ENCODE measurements at places on chromosomes 6 and 20.
A peak's percentile ranks its signal among the peaks of the same experiment; 100 is the strongest.

DNA sequence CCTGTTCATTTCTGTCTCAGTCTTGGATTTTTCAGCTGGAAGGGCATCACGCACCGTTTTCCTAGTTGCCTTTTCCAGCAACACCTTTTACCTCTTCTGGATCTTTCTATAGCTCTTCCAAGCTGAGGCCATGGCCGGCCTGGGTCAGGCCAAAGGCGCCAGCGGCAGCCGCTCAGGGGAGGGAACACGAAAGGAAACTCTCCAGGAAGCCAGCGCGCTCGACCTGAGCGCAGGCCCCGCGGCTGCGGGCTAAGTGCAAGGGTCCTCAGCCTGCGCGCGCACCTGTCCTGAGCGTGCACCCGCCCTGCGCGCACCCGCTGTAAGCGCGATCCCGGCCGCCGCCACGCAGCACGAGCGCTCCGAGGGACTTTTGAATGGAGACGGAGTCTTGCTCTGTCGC lies 43.8 kb upstream of the TMEM181 start:
- DNase-seq: no peak

DNA sequence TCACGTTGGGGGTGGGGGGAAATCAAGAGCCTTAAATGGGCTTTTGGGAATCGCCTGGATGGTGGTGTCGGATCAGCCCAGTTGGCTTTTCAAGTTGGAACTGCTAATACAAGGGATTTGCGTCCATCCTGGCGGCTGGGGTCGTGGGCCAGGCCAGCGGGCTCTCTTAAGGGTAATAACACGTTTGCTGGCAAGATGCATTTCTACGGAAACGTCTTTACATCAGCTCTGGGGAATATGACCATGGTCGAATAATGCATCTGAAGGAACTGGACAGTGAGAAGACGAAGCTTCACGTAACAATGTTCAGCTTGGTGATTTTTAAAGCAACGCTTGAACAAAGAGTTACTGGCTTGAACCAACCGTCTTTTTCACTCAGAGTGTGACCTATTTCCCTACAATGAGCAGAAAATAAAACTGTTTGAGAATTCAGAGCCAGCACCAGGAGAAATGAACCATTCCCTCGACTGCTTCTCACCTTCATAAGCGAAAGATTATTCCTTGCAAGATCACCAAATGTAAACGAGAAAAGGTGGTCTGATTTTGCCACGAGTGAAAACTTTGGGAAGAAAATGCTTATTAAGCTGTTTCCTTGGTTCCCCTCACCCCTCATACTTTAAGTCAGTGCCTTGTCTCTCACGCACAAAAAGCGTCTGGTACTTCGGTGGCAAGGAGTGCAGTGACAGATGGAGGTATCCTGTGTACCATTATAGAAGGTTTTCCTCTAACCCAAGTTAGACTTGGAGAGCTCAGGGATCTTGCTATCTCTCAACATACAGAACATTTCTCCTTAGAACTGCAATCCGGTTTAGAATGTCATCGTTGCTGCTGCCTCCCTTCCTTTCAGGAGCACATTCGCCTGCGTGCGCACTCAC lies 1.4 kb upstream of the MARCKS start:
- DNase-seq: peak; percentile 43

GRCh38 chr6:40573221-40573620 lies 13.9 kb downstream of the LRFN2 start:
- no peak for DNase-seq

- no peak for DNase-seq
Measured at GRCh38 chr6:106077881-106078280, 8.3 kb upstream of the PRDM1 start.

- no peak for DNase-seq
Measured at GRCh38 chr6:83536647-83537589, 24.6 kb downstream of the PRSS35 start.

DNA sequence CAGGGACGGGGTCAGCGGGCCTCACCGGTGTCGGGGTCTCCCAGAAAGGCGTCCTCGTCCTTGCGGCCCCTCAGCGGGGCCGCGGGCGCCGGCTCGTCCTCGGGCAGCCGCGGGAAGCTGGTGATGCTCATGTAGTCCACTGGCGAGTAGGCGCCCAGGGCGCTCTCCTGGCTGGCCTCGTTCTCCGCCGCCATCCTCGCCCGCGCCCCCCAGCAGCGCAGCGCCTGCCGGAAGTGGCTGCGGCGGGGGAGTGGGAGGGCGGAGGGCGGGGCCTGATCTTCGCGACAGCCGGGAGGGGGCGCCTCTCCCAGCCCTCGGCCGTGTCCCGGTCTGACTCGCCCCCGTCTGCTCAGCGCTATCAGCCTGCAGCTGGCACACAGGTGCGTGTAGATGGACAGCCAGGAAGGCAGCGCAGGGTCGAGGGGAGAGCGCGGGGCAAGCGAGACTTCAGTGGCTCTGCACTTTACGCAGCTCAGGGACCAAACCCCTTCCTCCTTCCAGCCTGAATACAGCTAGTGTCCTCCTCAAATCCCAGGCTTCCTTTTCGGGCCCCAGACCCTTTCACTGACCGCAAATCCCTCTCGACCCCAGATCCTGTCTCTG lies at the start of gene GGT7:
Gene GGT7 (minus strand): TSS at position 235 of the 603 bp plus-strand sequence. CDS start 41 bp downstream, at position 194.
- peak; percentile 37 for DNase-seq

DNA sequence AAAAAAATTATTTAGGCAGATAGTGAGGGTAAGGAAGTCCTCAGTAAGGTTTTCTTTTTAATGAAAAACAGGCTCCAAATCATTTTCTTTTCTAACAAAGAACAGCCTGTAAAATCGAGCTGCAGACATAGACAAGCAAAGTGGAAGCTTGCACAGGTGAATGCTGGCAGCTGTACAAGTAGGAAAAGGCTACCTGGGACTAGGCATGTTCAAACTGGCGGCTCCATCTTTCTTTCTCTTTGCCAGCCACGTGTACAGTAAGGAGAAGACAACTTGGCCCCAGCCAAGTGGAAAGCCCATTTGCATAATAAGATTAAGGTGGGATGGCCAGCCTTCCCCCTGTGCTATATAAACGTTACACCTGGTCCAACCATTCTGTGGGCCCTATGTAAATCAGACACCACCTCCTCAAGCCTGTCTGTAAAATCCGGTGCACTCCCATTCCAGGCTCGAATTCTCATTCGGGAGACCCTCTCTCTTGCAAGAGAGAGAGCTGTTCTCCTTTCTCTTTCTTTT lies 27.0 kb upstream of the SLC2A12 start:
- no peak for DNase-seq

- no peak for DNase-seq
Measured at GRCh38 chr6:13299918-13300317, 28.4 kb downstream of the TBC1D7 start.

DNA sequence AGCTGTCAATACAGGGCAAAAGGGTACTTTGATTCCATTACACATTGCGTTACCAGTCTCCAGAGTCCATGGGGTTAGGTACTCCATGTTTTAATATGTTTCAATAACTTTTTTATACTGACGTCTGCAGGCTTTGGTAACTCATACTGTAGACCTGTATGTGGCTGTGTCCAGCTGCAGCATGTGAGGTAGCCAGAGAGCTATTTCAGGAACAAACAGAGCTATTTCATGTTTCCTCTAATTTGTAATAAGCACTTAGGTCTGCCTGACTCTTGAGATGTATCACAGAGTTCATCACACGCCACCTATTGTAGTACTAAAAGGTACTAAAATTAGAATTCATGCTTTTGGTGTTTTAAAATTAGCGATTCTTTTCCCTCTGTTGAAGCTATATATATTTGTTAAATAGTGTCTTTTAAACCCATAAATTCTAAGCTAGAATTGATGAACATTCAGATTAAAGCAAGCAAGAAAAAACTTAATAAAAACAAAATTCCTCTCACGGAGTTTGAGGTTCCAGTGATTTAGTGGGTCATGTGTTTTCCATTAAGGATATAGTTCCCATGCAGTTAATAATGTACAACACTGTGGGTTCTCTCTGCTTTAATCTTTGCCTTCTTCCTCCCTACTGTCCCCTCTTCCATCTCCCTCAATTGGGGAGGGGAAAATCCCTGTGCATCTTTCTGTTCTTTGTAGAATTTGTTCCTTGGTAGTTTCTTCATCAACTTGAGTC lies 37.0 kb downstream of the FOXO3 start:
- no peak for DNase-seq

DNA sequence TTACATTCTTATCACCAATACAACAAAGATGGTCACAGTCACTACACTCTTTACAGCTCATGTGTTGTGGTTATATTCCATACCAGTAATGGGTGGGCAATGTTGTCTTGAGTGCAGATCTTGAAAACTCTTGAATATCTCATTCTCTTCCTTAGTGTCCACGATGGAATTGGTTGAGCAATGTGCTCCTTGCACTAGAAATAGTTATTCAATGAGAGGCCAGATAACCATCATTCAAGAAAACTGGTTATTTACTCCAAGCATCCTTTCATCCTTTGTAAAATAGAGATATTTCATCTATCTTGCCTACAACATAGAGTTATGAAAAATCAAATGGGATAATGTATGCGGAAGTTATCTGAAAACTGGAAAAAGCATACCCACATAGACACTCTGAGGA lies 215.9 kb downstream of the ARHGAP18 start:
- DNase-seq: no peak

DNA sequence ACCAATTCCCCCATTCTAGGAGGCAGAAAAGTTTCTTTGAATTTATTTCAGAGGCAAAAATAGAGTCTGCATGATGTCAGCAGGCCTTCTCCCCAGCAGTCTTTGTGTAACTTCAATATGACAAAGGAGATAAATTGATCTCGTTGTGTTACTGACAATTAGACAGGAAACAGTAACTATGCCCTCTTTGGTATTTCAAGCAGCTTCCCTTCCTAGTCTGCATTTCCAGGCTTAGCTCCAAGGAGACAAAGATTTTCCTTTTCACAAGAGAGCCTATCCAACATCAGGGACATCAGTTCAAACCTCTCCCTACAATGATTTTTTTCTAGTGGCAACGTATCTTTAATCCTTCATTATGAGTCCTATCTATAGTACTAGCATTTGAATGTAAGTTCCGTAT lies 245.9 kb upstream of the HSF2 start:
- DNase-seq: no peak

GRCh38 chr20:6333110-6333509 lies 210.3 kb upstream of the FERMT1 start:
- peak; percentile 4 for DNase-seq

GRCh38 chr6:122407712-122408111 lies 8.3 kb downstream of the HSF2 start:
- no peak for DNase-seq

DNA sequence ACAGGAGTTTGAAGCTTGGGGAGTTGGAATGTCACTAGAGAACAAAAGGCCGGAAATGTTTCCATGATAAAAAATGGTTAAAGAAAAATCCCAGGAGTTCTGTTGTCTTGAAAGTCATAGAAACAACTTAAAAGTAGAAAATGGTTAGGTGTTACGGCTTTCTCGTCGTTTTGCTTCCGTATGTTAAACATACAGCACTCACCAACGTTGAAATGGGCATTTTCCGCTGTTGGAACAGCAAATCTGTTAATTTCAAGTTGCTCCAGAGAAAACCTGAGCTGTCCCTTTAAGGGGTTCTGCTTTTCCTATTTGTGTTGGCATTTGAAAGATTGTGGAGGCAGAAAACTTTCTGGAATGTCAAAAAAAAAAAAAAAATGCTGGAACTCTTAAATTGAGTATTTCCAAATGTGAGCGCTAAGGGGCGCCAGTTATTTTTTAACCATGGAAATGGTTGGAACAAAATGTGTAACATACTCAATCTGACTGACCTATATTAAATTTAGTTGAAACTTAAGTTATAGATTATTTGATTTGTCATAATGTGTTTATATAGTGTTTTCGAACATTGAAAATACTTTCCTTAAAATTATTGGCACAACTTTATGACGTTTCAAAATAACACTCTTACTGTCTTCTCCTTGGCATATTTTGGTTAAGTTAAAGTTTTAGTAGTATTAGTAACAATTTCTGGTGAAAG lies 2.2 kb downstream of the QKI start:
- DNase-seq: peak; percentile 88

DNA sequence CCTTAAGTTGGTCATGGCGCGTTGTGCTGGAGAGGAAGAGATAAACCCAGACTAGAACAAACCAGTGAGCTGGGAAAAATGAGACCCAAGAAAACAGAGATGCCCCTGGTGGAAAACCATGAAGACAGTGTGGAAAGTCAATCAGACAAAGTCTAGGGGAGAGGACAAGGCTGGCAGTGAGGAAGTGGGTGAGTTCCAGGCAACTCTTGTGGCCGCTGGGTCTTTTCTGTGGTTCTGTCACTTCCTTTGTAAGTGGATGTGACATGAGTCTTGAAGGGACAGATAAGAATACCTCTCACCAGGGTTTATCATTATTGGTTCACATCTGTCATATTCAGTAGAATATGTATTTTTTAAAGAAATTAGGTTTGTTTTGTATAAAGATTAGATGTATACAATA lies 738.4 kb downstream of the DHX35 start:
- no peak for DNase-seq

GRCh38 chr6:148746363-148747144 lies at the start of gene UST:
Gene UST (plus strand): TSS chr6:148747030. CDS start chr6:148747431, 401 bp downstream.
- peak; percentile 69 for DNase-seq

- peak; percentile 25 for DNase-seq
Measured at GRCh38 chr6:144922120-144922722, 637.1 kb downstream of the UTRN start.

- DNase-seq: no peak
Measured at GRCh38 chr6:165936660-165937059, 231.0 kb downstream of the TBXT start.

GRCh38 chr6:108627692-108628550 lies 67.2 kb downstream of the FOXO3 start:
- peak; percentile 57 for DNase-seq

GRCh38 chr20:17848249-17849048 lies 120.1 kb downstream of the SNX5 start:
- DNase-seq: no peak

DNA sequence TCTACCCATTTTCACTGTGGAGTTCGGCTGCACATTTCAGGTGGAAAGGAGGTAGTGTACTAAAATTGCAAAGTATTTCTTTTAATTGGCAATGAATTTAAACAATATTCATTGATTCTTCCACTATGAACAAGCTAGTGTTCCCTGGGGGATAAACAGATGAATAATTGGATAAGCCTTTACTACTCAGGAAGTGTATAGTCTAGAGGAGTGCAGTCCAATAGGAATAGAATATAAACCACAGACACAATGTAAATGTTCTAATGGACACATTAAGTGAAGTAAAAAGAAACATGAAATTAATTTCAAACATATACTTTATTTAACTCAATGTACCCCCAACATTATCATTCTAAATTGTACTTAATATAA lies 28.7 kb downstream of the SGK1 start:
- DNase-seq: no peak

- DNase-seq: peak; percentile 6
Measured at GRCh38 chr6:133286765-133287164, 45.6 kb downstream of the EYA4 start.

DNA sequence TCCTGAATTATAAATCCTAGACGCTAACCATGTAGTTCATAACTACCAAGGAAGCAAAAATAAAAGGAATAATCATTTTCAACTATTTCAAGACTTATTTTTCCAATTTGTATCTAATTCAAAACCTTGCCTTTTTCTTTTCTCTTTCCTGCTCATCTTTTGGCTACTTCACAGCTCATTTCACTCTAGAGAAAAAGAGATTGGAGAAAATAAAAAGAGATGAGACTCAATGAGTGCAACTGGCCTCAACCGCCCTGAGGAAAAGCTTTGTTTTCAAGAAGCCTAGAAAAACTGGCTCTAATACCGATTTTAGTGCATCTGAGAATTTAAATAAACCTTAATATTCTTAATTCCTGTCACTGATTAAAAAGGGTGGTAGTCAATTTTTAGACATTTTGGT lies 36.4 kb downstream of the IPCEF1 start:
- no peak for DNase-seq

Data from renal cortical epithelial cell (primary cell).